ENCODE measurements at places on chromosomes 3 and 15. TPM values are rescaled to one million over a fixed set of nuclear protein-coding genes. Genes with fewer than 3 reads are reported as not detected.

Gene CTDSPL
- 2.3 TPM for total RNA-seq

DNA sequence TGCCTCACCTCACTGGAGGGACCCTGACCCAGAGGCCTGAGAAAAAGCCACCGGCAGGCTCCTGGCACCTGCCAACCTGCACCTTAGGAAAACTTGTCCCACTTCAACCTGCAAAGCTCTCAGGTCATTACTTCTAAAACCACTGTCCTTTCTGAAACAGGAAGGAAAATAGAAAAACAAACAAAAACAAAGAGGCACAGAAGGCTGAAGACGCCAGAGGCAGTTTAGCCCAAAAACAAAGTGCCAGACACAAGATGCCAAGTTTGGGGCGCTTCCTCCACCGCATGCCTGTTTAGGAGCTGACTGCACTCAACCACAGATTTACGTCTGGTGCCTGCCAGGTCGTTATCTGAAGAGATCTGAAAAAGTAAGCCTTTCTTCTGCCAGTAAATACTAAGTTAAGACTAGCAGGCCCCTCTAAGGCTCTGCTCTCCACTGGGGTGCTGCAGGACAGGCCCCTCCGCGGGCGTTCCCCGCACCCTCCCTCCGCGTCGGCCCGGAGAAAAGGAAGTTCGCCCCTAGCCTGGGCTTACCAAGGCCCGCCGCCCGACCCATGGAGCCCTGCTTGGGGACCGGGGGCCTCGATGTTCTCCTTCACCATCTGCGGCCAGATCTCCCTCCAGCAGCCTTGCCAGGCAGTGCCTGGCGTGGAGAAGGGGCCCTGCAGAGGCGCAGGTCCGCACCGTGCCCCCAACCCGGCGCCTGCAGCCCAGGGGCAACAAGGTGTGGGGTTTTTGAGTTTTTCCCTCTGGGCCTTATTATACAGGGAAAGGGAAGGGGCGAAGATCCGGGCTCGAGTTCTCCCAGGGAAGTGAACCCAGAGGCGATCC is 1.3 kb downstream of the GOLGA8A start:
- peak; percentile 38 for ATAC-seq

GRCh38 chr15:85620690-85621049 is 174.1 kb downstream of the KLHL25 start:
- ATAC-seq, result peak; percentile 20

DNA sequence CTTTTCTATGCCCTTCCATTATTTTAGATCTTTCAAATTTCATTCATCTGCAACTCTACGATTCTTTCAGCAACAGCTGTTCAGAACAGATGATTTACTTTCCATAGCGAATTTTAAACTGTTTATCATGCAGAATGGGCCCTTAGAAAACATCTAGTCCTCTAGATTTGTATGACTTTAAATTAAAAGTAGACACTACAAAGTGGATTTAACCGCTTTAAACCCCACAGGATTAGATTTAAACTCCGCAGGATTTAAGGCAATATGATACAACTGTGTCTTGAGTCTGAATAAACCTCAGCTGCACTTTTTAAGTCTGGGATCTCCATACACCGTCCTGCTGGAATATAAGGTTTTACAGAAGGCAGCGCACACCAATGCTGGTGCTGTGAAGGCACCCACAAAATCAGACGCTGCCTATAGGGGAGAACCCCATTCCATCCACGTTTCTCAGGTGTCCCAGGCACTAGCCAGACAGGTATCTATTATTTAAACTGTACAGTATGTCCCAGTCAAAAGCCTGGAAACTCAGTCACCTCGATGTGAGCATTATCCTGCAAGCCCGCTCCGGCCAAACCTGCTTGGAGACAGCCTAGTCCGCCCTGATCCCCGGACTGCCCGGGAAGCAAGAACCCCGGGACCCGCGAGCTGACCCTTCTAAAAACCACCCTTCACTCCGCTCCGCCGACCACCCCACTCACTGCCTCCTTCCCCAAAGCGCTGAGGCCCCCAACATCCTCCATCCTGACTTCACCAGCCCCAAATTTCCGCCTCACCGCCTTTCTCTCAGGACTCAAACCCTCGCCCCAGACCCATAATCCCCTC is 768 bp downstream of the ANO10 start:
- no peak for ATAC-seq

Gene MYO5C
- 3.0 TPM for total RNA-seq

DNA sequence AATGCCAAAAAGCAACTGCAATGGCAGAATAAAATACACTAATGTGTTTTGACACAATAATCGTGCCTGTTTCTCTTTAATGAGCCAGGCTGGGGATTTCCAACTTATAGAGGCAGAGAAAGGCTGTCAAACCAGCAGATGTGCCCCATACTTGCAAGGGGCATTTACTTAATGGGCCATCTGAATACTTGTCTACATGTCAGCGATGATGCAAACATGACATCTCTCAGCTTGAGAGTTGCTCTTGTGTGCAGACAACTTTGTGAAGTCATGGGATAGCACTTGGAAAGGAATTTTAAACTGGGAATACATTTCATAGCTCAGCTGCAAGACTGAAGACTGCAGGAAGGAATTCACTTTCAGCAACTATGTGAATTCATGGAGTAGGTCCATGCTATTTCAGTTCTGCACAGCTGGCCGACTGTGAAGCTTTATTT is 127.4 kb upstream of the ADAMTS9 start:
- ATAC-seq, result no peak

DNA sequence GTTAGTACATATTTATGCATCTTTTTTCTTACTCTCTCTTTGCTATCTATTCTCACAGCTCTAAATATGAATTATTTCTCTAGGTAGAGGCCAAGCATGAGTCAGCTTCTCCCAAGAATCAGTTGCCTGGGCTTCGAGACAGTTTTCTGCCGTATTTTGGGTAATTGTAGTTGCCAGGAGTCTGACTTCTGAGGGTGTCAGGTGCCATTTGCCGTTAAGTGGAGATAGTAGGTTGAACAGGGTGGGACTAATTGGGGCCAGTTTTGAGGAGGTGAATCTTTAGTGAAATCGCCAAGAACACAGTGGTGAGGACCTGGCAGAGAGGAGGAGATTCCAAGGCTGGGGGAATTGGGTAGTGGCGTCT is 7.8 kb upstream of the NRROS start:
- no peak for ATAC-seq

Gene VEPH1
- not detected for total RNA-seq

DNA sequence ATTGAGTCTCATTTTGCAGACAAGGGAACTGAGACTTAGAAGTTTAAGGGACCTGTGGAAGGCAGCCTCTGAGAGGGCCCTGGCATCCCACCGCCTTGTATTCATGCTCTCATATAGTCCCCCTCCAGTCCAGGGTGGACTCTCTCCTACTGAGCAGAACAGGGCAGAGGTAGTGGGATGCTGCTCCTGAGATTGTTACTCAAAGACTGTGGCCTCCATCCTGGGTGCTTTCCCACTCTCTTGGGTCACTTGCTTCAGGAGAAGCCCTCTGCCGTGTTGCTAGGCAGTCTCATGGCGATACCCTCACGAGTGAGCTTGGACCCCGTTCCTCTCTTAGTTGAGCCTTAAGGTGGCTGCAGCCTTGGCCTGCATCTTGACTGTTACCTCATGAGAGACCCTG is 22.2 kb upstream of the ADCY5 start:
- ATAC-seq, result no peak

All from activated T-helper 17 cell treated with anti-CD3 and anti-CD28 coated beads, Interleukin-2, amount 50 U/mL, for 72 hours (primary cell).